ENCODE measurements at places on chromosomes 2 and 18.
A peak's percentile ranks its signal among the peaks of the same experiment; 100 is the strongest.

DNA sequence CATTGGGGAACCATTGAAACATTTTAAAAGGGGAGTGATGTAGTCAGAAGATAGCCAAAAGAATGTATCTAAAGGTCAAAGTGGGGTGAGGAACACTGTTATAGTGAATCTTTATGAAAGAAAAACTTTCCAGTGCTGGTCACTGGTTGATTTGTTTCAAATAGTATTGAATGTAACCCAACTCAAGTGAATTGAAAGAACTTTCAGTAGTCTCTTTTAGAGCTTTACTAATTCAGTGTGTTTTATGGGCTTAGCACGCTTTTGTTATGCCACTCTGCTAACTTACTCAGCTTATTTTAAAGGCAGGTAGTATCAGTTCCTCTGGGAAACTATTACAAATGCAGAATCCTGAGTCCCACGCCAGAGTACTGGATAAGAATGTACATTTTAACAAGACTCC, 57.3 kb downstream of the GTF2A1L start:
- no peak for DNase-seq

- no peak for DNase-seq
Observed at GRCh38 chr2:100013892-100014677, 128.3 kb downstream of the AFF3 start.

DNA sequence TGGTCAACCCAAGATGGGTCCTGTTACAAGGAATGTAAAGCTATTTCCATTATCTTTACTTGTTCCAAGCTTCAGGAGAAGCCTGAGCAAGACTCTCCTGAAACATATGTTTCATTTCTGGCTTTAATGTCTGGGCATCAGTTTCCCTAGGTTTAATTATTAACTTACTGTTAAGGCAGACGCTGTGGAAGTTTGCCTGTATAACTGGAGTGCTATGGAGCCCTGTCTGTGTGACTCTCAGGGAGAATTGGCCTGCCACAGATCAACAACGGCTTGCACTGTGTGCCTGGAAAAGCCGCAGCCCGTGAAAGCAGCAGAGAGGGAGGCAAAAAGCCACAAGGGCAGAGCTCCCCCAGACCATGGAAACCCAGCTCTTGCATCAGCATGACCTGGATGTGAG, 22.1 kb upstream of the LONRF2 start:
- DNase-seq, result no peak

GRCh38 chr2:112979731-112980130, 1.9 kb downstream of the IL36G start:
- DNase-seq, result no peak

DNA sequence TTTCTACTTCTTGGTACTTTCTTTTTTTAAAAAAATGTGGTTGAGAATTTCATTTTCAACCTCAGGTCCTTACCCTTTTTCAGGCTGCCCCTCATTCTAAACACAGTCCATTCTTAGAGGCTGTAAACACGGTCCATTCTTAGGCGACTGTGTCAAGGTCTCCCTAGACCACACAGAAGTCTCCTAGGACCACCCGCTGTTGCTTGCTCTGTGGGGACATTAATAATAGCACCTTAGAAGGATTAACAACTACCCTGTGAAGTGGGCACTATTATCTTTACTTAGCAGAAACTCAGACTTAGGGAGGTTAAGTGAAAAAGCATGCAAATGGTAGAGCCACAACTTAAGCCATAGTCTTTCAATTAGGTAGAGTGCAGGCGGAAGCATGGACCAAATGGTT, 91.7 kb downstream of the RBMS1 start:
- no peak for DNase-seq

- DNase-seq, result no peak
Observed at GRCh38 chr2:55017428-55017827, 32.8 kb downstream of the RTN4 start.

DNA sequence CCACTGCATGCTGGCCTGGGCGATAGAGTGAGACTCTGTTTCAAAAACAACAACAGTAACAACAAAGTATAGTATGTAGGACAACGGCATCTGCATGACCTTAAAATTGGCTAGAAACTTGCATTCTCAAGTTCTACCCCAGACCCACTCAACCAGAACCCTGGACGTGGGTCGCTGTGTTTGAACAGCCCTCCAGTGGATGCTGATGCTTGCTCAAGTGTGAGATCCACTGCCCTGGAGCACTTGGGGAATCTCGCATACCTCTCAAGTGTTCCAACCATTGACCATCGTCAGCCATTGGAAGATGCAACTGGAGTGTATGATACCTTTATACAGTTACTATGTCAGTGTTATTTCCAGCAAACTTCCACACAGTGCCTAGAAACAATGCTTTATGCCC, 435.9 kb downstream of the DCDC2C start:
- no peak for DNase-seq

- no peak for DNase-seq
Observed at GRCh38 chr2:96872591-96873349, 2.9 kb upstream of the SEMA4C start.

GRCh38 chr2:26946841-26947784, 23.3 kb upstream of the MAPRE3 start:
- no peak for DNase-seq

- no peak for DNase-seq
Observed at GRCh38 chr2:217049956-217050355, 190.1 kb upstream of the TNP1 start.

DNA sequence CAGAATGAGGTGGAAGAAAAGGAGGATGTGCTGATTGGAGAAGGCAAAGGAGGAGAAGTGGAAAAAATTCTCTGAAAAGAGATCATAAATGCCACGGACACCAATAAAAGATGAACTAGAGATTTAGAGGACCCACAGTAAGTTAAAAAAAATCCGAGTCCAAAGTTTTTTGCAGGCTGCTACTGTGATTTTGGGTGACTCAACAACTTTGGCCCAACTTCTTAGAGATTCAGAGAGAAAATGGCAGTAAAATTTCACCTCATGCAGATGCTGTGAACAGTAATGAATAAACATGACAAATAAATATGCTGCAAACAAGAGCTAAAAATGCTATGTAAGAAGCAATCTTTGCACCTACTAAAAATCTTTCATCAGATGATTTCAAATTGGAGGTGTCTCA, 176.9 kb upstream of the SESTD1 start:
- no peak for DNase-seq

DNA sequence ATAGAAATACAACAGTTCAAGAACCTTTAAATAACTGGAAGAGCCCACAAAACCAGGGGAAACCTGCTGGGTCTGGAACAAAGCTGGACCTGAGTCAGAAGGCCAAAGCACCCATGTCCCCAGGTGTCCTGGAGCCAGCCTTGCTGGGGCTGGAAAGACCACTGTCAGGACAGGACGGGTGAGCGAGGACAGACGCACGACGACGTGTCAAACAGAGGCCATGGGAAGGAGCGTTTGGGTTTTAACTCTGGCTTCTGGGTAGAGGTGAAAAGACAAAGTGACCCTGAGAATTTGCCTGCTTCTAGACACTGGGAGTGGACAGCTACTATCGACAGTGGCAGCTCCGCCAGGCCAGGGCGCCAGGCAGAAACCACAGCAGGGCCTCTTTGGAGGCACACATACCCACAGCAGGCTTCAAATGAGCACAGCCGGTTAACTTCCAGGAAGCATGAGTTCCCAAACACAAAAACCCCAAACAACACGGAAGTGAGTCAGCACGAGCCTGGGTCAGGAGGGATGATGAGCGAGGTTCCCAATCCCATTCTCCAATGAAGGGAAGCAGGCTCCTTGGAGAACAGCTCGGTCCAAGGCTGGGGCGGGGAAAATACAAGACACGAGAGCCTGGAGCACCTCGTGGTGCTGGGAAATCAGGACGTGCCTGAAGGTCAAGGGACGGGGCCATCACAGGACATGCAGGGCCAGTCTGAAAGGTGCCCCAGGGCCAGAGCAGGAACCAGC, 208.0 kb downstream of the TWIST2 start:
- no peak for DNase-seq

DNA sequence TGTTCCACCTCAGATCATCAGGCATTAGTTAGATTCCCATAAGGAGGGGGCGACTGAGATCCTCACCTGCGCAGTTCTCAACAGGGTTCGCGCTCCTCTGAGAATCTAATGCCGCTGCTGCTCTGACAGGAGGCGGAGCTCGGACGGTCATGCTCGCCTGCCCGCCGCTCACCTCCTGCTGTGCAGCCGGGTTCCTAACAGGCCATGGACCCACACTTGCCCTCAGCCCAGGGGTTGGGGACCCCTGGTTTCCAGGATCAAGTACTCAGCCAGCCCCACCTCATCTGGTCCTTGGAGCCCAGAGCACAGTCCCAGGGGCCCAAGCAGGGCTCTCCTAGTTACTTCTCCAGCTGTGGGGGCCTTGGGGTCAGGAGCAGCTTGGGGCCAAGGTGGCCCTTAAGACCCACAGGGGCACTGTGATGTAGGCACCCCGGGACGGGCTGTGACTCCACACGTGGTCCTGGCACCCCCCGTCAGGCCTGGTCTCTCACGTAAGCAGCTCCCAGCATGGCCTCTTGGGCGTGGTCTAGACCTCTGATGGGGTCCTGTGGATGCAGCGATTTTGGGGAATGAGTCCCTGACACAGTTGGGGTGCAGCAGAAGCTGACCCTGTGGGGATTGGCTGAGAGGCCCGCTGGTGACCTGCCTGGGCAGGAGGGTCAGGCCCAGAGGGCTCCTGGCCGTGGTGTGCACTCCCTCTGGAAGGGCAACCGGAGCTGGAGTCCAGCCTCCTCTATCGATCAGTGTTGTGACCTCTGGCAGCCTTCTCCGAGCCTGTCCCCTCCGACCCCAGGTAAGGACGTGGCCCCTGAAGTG, 28.3 kb upstream of the OTOS start:
- no peak for DNase-seq

DNA sequence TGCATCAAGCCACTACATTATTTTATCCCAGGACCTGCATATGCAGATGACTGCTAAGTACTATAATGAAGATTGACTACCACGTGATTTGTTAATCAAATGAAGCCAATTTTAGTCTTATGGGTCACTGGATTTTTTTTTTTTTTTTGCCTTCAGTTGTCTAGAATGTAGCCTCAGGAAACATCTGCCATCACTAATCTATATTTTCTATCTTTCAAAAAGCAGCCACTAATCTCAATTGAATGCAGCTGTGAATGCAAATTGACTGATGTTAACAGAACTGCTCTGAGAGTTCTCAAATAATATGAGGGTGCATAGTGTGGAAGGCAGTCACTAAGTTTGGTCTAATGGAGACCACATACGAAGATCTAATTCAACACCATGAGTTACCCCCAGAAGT, 106.3 kb downstream of the ABCA12 start:
- no peak for DNase-seq

DNA sequence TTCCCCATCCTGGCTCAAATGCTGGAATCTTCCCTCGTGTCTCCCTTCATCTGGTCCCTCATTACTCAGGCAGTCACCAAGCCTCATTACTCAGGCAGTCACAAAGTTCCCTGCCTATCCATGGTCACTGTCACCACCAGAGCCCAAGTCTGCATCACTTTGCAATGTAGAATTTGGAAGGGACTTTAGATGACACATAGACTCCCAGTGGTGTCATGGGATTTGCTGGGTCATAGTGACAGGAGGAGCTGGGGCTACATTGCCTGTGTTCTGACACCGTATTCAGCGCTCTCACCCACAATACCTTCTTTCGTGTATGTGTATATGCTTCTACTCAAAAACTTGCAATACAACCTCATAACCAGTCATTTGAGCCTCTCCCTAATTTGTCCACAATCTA, 2.1 kb upstream of the EMILIN1 start:
- no peak for DNase-seq

- DNase-seq, result no peak
Observed at GRCh38 chr2:170271340-170271739, 93.4 kb downstream of the MYO3B start.

DNA sequence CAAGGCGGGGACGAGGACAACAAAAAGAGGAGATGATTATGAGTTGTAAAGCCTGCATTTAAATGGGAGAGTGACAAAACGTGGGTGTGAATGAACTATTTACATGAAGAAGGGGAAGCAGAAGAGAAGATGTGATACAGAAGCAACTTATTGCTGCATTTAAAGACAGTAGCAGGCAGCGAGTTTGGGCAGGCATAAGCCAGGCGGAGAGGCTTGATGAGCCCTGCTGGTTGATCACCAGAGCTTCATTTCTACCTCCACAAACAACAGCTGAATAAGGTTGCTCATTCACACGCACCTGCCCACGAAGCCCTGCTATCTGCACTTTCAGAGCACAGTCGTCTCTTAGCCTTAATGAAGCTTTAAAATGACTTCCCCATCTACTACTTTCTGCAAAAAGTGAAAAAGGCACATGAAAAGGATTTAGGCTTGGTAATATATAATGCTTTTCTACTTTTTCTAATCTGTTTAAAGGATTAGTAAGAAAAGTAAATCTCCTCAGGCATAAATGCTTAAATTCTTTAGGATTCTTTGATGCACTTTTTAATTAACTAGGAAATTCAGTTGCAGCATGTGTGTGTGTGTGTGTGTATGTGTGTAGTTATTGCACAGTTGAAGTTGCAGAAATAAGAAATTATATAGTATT, 3.1 kb downstream of the SLC38A11 start:
- DNase-seq, result no peak

DNA sequence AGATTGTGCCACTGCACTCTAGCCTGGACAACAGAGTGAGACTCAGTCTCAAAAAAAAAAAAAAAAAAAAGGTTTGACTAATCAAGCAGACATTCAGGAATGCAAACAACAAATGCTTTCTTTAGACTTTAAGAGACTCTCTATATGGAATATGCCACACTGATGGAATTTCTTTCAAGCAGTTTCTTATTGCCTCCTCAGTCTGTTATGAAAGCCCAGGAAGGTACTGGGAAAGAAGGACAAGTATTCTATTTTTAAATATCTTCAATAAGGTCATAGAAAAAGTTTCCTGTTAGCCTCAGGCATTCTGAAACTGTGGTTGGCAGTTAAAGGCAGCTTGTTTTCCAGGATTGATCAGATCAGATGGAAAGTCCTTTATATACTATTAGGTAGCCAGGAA, 241.6 kb downstream of the PIK3C3 start:
- no peak for DNase-seq

GRCh38 chr2:197097578-197098366, 171.3 kb upstream of the PGAP1 start:
- DNase-seq, result no peak

DNA sequence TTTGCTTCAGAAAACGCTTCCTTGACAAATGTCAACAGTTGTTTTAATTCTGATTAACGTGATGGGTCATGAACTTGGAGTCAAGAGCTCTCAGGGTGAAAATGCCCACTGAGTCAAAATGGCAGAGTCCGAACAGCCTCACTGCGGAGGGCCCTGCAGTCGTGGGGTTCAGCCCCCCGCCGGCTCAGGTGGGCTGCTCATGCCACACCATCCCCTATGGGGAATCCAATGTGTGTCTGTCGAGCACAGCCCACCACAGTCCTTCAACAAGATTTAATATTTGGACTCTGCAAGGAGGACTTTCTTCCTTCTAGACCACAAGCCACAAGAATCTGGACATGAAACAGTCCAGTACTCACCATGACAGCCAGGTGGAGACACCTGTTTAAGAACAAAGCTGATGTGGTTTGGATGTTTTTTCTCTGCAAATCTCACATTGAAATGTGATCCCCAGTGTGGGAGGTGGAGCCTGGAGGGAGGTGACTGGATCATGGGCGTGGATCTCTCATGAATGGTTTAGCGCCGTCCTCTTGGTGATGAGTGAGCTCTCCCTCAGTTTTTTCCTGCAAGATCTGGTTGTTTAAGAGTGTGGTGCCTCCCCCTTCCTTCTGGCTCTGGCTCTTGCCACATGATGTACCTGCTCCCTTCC, 201.0 kb downstream of the NDUFA10 start:
- DNase-seq, result peak; percentile 45

GRCh38 chr2:196927376-196928225, 1.1 kb upstream of the PGAP1 start:
- no peak for DNase-seq

GRCh38 chr2:27494284-27494943, 586 bp downstream of the FNDC4 start:
- DNase-seq, result peak; percentile 45
